ENCODE measurements at places on chromosomes 1 and 21. TPM values are rescaled to one million over a fixed set of nuclear protein-coding genes. Genes with fewer than 3 reads are reported as not detected.
A peak's percentile ranks its signal among the peaks of the same experiment; 100 is the strongest.

IVL gene
- total RNA-seq, result not detected

OR2M4 gene
- total RNA-seq, result not detected

NBPF6 gene
- total RNA-seq, result not detected

FAM163A gene
- 0.27 TPM for total RNA-seq

UBXN10 gene
- total RNA-seq, result 5.4 TPM

HRNR gene
- total RNA-seq, result not detected

- peak; percentile 26 for DNase-seq
Measured at GRCh38 chr1:174942547-174943255, 57.0 kb upstream of the CACYBP start.

DNA sequence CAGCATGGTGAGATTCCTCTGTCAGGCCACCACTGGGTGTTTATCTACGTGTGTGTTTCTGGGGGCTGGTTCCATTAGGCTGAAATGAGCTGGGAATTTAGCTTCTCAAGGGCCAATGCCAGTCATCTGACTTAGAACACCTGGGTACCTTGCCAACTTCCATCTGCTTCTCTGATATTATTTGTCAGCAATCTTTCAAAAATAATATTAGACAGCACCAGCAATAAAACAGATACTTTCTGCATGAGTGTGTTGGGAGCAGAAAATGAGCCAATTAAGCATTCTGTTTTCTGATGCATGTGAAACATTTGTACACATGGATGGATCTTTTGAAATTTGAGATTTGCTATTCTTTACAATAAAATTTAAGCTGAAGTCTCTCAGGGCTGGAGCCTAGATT, 124.1 kb downstream of the RYR2 start:
- no peak for DNase-seq

DNA sequence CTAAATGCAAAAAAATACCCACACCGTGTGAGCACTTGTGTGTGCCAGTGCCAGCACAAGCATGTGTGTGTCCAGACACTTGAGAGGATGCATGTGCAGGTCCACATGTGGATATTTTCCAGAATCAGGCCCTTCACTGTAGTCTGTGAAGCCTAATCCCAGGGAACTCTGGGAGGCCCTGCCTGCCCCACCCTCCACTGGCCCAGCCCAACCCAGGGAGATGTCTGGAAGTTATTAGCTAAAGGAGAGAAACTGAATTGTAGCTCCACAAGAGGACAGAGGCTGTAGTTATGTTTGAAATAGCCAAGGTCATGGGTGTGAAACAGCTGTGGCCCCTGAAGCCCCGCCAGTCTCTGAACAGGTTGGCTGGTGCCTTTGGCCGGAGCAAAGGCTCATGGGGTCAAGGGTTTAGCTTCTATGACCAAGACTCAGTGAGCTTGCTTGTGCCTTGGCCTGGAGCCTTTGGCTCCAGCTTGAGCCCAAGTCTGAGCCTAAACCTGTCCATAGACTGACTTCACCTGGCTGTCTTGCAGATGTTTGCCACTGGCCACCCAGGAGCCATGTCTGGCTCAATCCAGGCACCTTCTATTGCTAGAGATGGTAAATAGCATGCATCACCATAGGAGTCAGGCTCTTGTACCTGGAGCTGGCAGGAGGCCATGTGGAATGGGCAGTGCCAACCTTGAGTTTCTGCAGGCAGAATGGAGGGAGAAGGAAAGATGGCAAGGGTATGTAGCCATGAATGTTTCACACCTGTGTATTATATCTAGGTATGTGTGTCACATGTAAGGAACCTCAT, 69.9 kb downstream of the TMEM53 start:
- DNase-seq, result no peak

GRCh38 chr1:3065396-3065795, 3.6 kb upstream of the PRDM16 start:
- peak; percentile 3 for DNase-seq

DNA sequence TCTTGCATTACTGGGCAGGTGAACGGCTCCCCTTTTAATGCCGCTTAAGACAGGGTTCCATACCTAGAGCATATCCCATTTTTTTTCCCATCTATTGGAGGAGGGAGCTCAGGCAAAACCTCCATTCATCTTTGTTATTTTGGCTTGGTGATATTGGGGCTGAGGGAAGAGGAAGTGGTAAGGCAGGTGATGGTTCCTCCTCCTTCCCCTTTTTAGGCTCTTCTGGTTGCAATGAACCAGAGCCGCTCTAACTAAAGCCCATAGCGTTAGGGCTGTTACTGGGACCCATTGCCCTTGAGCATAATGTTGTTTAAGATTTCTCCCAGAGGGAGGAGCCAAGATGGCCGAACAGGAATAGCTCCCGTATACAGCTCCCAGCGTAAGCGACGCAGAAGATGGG, 21.1 kb downstream of the PYHIN1 start:
- no peak for DNase-seq

DNA sequence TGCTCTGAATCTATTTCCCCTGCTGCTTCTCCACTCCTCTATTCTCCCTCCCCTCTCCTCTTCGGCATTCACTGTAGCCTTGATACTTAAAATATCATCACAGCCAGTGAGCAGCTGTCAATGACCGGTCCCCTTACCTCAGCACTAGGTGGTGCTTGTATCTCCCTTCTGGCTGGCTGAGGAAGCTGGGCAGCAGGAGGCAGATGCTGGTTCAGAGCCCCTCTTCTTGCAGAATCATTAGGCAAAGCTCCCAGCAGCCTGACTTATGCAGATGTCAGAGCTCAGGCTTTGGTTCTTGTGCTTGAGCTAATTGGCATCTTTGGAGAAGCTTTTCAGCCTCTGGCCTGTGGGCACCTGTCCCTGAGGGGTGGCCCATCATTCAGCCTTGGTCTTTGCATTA, 31.9 kb upstream of the KCNA2 start:
- DNase-seq, result no peak

DNA sequence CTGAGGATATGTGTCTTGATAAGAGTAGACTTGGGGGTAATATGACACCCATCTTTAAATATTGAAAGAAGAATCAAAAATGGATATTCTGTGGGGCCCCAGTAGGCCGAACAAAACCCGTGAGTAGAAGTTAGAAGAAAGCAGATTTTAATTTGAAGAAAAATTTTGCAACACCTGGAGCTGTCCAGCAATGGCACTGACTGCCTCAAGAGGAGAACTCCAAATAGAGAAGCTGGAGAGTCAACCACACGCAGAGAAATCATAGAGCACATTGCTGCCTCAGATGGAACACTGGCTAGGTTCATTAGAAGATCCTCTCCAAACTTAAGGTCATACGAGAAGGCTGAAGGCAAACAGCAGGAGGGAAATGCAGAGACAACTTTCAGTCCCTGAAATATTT, 6.8 kb downstream of the NHLH1 start:
- DNase-seq, result no peak

DNA sequence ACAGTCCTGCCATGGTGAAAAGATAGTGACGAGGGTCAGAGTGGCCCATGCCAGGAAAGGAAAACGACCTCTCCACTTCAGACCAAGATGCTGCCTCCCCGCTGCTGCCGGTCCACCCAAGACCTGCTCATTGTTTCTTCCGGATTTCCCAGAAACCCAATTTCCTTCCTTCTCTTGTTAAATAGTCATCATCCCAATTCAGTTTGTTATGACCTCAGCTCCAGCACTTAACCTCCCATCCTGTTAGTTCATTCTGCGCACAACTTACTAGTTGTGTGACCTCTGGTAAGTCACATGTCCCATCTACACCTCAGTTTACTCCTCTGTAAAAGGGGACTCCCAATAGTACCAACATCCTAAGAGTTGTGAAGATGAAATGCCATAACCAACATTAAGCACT, 29.9 kb upstream of the PPP1R15B start:
- DNase-seq, result no peak
